Activated T-cell treated with anti-CD3 and anti-CD28 coated beads, Interleukin-2, amount 50 U/mL, for 72 hours (primary cell): ENCODE measurements at places on chromosomes 6 and 20. TPM values are rescaled to one million over a fixed set of nuclear protein-coding genes. Genes with fewer than 3 reads are reported as not detected.

- no peaks in the 10 kb centered on the region for H3K36me3 ChIP-seq
- H3K27me3 ChIP-seq: no peaks in the 10 kb centered on the region
- no peak overlapping the region for H3K27ac ChIP-seq
- H3K4me1 ChIP-seq: no peaks in the 10 kb centered on the region
- no peak for DNase-seq
- H3K4me3 ChIP-seq: no peak overlapping the region
Measured at GRCh38 chr6:133577851-133578250, 311.1 kb upstream of the TCF21 start.

DNA sequence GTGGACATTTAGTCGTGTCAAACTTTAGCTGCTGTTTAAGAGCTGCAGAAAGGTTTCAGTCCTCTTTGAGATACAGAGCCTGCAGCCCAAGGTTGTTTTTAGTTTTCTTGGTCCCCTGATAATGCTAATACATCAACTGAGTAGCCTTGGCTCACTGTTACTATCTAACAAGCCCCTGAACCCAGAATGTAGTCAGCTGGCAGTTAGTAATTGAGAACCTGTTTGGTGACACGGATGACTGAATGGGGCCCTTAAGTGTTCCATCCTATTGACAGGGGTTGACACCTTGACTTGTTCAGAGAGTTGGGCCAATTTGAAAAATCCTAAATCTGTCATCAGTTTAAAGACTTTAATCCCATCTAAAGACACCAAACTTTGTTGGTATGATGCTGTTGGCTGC lies 2.8 kb downstream of the RTN4IP1 start:
- H3K4me3 ChIP-seq: no peak overlapping the region
- H3K4me1 ChIP-seq: peaks cover 21% of the 10 kb centered on the region
- no peak overlapping the region for H3K27ac ChIP-seq
- no peak for DNase-seq

DNA sequence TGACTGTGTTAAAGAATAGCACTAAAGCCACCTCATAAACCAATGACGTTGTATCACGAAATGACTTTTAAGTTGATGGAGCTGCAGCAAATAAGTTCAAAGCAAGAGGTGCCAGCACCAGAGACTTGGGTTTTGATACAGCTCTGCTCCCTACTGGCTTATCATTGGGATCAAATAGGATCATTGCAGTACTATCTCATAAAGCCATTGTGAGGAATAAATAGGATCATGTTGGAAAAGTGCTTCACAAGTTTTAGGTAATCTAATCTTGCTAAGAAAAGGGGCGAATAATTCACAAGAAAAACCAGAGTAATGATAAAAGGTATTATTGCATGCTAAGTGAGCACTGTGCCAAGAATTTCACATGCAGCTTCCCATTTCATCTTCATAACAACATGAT lies 10.4 kb upstream of the CEP85L start:
- H3K4me1 ChIP-seq: peaks cover 79% of the 10 kb centered on the region
- no peaks in the 10 kb centered on the region for H3K27me3 ChIP-seq
- no peak overlapping the region for H3K4me3 ChIP-seq
- no peak for DNase-seq
- peaks cover 11% of the 10 kb centered on the region for H3K36me3 ChIP-seq

DNA sequence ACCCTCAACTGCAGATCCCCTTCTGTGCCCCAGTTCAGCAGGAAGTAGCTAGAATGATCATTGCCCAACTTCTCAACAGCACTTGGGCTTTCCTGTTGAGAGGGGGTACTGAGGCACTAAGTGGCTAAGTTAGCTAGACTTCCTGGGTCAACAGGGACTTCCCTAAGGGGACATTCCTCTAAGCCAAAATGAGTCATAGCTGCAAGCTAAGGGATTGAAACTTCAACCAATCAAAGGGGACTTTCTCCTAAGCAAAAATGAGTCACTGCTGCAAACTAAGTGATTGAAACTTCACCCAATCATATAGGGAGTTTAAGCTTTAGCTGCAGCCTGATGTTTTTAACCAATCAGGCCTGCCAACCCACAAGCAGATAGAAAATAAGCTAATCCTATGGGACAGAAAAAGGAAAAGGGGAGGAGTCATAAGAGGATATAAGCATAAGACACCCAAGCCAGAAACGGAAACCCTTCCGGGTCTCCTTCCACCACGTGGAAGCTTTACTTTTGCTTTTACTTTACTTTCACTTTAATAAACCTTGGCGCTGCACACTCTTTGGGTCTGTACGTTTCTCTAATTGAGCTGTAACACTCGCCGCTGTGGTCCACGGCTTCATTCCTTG lies 659.0 kb upstream of the HS3ST5 start:
- peaks cover 7% of the 10 kb centered on the region for H3K36me3 ChIP-seq
- H3K27ac ChIP-seq: peak overlapping the region; percentile 68

DNA sequence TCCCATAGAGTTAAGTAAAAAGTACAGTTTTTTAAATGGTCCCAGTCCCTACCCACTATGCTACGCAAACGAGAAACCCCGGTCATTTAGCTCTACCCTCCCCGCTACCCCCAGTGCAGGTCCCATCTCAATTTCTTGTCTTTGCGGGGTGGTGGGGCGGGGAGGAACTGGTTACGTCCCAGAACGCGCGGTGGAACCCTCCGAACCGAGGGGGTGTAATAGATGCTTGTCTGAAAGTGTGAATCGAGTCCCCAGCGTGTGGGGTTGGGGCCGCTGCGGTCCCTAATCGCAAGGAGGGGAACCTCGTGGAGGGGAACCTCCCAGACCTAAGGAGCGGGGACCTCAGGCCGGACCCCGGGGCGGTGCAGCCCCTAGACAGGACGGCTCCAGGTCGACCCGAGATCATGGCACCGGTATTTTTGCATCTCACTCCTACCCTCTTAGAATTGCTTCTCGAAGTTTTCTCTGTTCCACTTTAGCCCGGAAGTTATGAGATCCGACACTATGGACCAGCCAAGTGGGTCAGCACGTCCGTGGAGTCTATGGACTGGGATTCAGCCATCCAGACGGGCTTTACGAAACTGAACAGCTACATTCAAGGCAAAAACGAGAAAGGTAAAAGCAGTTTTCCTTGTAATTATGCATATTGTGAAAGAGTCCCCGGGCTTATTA lies 779 bp downstream of the HEBP2 start:
- H3K4me3 ChIP-seq: peak overlapping the region; percentile 81
- peak overlapping the region; percentile 53 for H3K27ac ChIP-seq
- DNase-seq: no peak
- peaks cover 10% of the 10 kb centered on the region for H3K36me3 ChIP-seq
- no peaks in the 10 kb centered on the region for H3K27me3 ChIP-seq

GRCh38 chr6:21208081-21208795 lies 385.3 kb upstream of the SOX4 start:
- H3K27ac ChIP-seq: peak overlapping the region; percentile 57
- H3K4me1 ChIP-seq: peaks cover 9% of the 10 kb centered on the region
- DNase-seq: no peak
- H3K27me3 ChIP-seq: no peaks in the 10 kb centered on the region

- no peak overlapping the region for H3K4me3 ChIP-seq
- no peaks in the 10 kb centered on the region for H3K27me3 ChIP-seq
- peaks cover 24% of the 10 kb centered on the region for H3K36me3 ChIP-seq
- peaks cover 94% of the 10 kb centered on the region for H3K4me1 ChIP-seq
Measured at GRCh38 chr6:90197854-90198496, 98.7 kb downstream of the BACH2 start.

DNA sequence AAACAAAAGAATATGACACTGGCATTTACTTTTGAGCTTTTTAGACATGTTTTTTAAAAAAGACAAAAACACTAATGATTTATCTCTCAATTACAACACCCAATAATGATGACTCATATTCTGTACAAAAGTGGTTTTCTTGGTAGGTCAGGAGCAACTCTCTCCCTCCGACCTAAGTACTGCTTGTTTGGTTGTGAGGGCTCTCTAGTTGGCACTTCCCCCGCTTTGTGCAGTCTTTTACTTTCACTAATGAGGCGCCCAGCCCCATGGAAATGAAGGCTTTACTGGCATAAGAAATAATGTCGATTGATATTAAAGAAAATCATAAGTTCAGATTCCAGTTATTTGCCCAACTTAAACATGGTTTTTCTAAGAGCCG lies 1.3 kb downstream of the KPNA5 start:
- DNase-seq: peak; percentile 18
- peak overlapping the region; percentile 57 for H3K27ac ChIP-seq
- peaks cover 44% of the 10 kb centered on the region for H3K4me1 ChIP-seq
- H3K27me3 ChIP-seq: no peaks in the 10 kb centered on the region
- peaks cover 5% of the 10 kb centered on the region for H3K36me3 ChIP-seq
- peak overlapping the region; percentile 96 for H3K4me3 ChIP-seq

DNA sequence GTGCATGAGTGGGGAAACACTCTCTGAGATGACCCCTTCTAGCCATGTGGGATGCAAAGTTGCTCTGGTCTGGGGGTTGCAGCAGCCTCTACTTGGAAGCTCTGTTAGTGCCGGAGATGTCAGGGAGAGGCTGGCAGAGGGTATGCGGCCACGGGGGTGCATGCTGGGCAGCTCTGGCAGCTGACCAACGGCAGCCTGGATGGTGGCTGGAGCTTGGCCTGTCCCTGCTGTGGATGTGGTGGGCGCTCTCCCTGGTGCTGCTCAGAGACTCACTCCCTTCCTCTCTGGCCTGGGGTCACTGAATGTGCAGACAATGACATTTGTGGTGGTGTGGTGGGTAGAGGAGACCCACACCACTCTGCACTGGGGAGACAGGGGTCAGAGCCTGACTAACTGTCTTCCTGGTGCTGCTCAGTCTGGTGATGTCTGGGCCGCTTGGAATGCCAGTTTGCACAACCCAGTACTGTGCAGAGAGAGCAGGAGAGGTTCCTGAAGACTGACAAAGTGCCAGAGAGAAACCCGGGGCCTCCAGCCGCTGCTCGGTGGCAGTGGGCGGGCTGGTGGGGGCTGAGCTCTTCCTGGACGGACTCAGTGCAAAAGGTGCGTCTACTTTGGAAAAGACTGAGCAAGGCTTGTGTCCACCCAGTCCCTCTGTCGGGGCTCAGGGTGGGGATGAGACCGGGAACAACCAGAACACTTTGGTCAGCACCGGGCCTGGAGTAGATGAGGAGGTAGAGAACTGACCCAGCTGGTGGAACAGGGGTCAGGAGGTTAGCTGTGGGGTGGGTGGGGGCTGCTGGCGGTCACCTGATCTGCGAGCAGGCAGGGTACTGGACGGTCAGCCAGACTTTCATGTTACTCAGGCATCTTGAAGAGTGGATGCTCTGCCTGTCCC lies 2.7 kb downstream of the MYT1 start:
- H3K36me3 ChIP-seq: no peaks in the 10 kb centered on the region
- no peak overlapping the region for H3K27ac ChIP-seq
- no peak overlapping the region for H3K4me3 ChIP-seq
- H3K27me3 ChIP-seq: peaks cover 56% of the 10 kb centered on the region
- no peak for DNase-seq
- no peaks in the 10 kb centered on the region for H3K4me1 ChIP-seq

- DNase-seq: no peak
- H3K4me3 ChIP-seq: no peak overlapping the region
- no peak overlapping the region for H3K27ac ChIP-seq
- H3K36me3 ChIP-seq: no peaks in the 10 kb centered on the region
Measured at GRCh38 chr6:12585497-12585958, 131.0 kb upstream of the PHACTR1 start.

DNA sequence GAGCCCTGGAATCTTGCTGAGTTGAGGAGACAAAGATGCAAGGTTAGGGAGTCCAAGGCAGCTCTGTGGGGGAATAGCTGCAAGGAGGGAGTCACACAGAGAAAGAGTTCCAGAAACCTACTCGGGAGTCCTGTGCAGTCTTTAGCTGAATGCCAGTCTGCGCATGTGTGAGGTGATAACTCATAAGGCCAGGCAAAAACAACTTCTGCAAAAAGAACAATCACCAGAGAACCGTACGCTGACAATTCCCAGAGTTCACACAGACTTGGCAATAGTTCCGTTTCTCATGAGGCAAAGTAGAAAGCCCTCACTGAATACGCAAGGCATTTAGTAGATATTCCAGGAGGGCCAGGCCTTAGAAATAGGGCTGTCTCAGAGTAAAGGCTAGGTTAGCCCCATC lies 135.2 kb upstream of the TAB2 start:
- H3K4me1 ChIP-seq: no peaks in the 10 kb centered on the region
- H3K36me3 ChIP-seq: peaks cover 17% of the 10 kb centered on the region
- H3K27ac ChIP-seq: no peak overlapping the region
- H3K27me3 ChIP-seq: no peaks in the 10 kb centered on the region
- H3K4me3 ChIP-seq: no peak overlapping the region
- no peak for DNase-seq

DNA sequence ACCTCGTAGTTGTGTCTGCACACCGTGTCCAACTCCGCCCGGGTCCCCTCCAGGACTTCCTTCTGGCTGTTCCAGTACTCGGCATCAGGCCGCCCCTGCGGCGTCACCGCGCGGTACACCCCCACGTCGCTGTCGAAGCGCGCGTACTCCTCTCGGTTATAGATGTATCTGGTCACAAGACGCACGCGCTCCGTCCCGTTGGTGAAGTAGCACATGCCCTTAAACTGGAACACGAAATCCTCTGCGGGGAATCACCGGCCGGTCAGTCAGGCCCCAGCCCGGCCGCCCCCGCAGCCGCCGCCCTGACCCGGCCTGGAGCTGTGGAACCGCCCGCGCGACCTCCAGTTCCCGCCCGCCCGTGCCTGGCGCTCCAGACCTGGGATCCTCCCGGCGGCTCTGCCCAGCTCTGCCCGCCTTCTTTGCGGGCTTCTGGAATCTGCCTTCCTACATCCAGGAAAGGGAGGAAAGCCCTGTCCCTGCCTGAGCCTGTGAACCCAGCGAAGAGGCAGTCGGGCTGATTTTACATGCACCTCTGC lies 1.6 kb downstream of the HLA-DQB1 start:
- H3K4me1 ChIP-seq: peaks cover 37% of the 10 kb centered on the region
- no peaks in the 10 kb centered on the region for H3K36me3 ChIP-seq
- no peak for DNase-seq
- peak overlapping the region; percentile 76 for H3K4me3 ChIP-seq
- H3K27ac ChIP-seq: peak overlapping the region; percentile 20

DNA sequence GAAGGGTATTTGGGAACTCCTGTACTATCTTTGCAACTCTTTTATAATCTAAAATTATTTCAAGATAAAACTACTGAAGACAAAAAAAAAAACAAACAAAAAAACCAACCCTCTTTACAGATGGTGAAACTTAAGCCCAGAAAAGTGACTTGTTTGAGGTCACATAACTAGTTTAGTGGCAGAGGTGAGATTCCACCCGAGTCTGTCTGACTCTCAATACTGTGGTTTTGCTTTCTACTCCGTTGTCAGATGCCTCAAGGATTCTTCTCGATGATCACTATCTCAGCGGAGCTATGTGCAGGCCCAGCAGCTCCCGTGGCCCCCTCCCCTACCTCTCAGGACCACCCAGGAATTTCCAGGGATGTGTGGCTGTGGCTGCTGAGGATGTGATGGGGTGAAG lies 36.1 kb upstream of the KCNB1 start:
- H3K27ac ChIP-seq: no peak overlapping the region
- peaks cover 4% of the 10 kb centered on the region for H3K36me3 ChIP-seq
- peaks cover 28% of the 10 kb centered on the region for H3K27me3 ChIP-seq
- no peak for DNase-seq
- no peaks in the 10 kb centered on the region for H3K4me1 ChIP-seq

- no peak overlapping the region for H3K27ac ChIP-seq
- no peaks in the 10 kb centered on the region for H3K4me1 ChIP-seq
Measured at GRCh38 chr6:49155316-49155715, 307.7 kb downstream of the MMUT start.

LAMA4 gene
- total RNA-seq: 0.14 TPM

NOX3 gene
- not detected for total RNA-seq

PTGIS gene
- total RNA-seq: 1.8 TPM
